ENCODE measurements at places on chromosomes 5 and 9. TPM values are rescaled to one million over a fixed set of nuclear protein-coding genes. Genes with fewer than 3 reads are reported as not detected.

Gene TGFBI
- total RNA-seq = 420 TPM

Gene ARHGEF37
- total RNA-seq = 3.3 TPM

Gene FBXL7
- 1.0 TPM for total RNA-seq

Gene SLC6A7
- total RNA-seq = not detected

Gene RETREG1
- total RNA-seq = 0.47 TPM

Gene IL31RA
- 5.4 TPM for total RNA-seq

Gene CDC20B
- not detected for total RNA-seq

Gene KIF4B
- total RNA-seq = not detected

Gene PCDHAC2
- 1.1 TPM for total RNA-seq

Gene MSMP
- total RNA-seq = not detected

Gene RRAGA
- total RNA-seq = 51.7 TPM

Gene SNAPC4
- 7.6 TPM for total RNA-seq

Gene TRIM7
- total RNA-seq = 56.8 TPM

Gene ST8SIA4
- 0.76 TPM for total RNA-seq

Gene PCDHGA2
- 0.04 TPM for total RNA-seq

Gene SLC25A48
- total RNA-seq = not detected

Gene NTNG2
- not detected for total RNA-seq

Gene OCLN
- 2.8 TPM for total RNA-seq

Gene ROPN1L
- 0.08 TPM for total RNA-seq

Gene PROB1
- 0.78 TPM for total RNA-seq

Gene TMC1
- total RNA-seq = not detected

Gene IZUMO3
- not detected for total RNA-seq

Gene SPINK1
- not detected for total RNA-seq

Gene SHISAL2B
- not detected for total RNA-seq

Gene TMEM8B
- total RNA-seq = 1.1 TPM

Gene CEL
- 0.08 TPM for total RNA-seq

Measured in hair follicular keratinocyte (primary cell).